MV-4-11 (cell line): ENCODE measurements at places on chromosomes 16 and 17.

GRCh38 chr17:67372751-67373150, 4.3 kb upstream of the PITPNC1 start:
- no peak for DNase-seq

DNA sequence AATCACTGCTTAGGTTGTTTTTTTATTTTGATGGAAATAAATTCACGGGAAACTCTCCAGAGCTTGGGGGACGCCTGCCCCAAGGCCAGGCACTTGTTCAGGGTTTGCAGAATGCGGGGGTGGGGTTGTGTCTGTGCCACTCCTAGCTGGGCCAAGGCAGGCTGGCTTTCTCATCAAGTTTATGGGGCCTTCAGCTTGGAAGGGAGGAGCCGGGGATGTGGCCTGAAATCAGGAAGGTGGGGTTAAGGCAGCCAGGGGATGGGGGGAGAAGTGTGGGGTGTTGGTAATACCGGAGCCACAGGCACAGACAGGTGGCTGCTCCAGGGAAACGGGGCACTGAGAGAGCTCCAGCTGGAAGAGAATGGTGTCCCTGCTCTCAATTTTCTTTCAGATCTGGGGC, 1.7 kb upstream of the CHAD start:
- no peak for DNase-seq

GRCh38 chr16:81633680-81634379, 145.3 kb upstream of the PLCG2 start:
- DNase-seq: no peak

DNA sequence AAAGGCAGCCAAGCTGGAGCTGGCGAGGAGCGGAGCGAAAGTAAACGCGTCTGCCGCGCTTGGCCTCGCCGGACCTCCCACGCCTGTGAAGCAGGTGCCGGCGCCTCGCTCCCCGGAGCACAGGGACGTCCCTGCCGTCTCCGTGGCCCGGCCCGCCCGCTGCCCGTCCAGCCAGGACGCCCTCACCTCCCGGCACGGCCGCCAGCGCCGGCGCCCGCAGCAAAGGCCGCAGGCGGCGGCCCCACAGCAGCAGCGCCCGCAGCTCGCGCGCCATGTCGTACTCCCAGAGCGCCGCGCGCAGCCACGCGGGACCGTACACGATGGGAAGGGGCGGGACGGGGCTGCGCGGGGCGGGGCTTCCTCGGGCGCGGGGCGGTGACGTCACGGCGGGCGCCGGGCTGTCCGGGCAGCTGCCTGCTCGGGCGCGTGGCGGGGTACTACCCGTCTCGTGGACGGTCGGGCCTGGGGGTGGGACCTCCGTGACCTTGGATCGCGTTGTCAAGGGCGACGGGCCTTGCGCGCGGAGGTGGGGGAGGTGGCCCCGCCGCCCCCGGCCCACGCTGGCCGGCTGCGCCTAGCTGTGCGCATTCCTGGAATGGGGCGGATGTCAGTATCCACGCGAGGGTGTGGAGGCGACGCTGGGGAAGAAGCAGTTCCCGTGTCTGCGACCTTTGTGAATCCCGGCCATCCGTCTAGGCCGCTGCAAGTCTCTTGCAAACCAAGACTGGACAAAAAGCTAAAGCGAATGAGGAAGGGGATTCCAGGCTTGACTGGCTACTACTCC, at the start of gene TRAP1:
Gene TRAP1, minus strand, starts transcription at position 290 of the 784 bp plus-strand sequence. Its CDS starts 16 bp downstream, at position 274.
- DNase-seq: peak; percentile 77

DNA sequence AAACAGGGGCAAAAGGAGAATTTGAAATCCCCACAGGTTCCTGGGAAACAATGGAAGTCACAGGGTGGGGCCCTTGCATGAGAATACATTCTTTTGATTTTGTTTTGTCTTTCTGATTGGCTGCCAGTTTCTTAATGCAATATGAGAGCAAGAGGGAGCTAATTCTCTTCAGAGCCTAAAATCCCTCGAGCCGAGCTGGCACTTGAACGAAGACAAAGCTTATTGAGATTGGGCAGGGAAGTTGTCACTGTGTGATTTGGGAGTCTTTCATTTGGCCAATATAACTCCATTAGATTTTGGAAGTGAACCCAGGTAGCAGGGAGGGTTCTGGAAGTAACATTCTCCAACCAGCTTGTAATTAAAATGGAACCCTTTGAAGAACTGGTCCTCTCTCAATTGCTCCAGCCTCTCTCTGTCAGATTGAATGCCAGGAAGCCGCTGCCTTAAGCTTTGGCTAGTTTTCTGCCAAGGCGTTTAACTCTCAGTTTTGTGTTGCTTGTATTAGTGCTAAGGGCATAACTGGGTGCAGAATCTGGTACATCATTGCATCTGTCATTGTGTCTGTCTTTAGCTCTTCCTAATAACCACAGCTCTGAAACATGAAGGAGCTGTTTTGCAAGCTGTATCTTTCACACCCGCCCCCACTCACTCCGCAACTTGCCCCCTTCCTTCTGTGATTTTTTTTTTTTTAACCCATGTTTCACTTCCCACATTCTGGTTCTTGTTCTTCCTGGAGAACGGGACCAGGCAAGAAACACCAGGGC, 272.0 kb downstream of the MAF start:
- DNase-seq: no peak

- peak; percentile 56 for DNase-seq
Observed at GRCh38 chr17:75250009-75250471, 11.4 kb downstream of the GGA3 start.

- DNase-seq: no peak
Observed at GRCh38 chr16:55017321-55017720, 86.7 kb downstream of the IRX5 start.

GRCh38 chr17:4642286-4642685, 808 bp upstream of the ALOX15 start:
- DNase-seq: no peak

GRCh38 chr16:4607841-4608703, 6.6 kb downstream of the UBALD1 start:
- no peak for DNase-seq

DNA sequence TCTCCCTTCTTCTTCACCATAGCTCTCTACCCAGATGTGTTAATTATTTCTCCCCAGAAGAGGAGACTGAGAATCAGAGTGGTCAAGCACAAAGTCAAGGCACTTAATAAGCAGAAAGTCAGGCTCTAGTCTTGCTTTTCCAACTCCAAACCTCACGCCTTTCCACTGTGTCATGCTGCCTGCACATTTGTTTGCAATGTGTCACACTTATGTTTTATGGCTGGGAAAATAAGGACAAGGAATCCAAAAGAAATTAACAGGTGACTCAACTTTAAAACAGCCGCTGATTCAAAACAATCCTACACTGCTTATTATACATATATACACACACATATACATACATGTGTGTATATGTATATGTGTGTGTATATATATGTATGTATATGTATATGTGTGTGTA, 255.7 kb upstream of the DYNLRB2 start:
- DNase-seq: no peak

DNA sequence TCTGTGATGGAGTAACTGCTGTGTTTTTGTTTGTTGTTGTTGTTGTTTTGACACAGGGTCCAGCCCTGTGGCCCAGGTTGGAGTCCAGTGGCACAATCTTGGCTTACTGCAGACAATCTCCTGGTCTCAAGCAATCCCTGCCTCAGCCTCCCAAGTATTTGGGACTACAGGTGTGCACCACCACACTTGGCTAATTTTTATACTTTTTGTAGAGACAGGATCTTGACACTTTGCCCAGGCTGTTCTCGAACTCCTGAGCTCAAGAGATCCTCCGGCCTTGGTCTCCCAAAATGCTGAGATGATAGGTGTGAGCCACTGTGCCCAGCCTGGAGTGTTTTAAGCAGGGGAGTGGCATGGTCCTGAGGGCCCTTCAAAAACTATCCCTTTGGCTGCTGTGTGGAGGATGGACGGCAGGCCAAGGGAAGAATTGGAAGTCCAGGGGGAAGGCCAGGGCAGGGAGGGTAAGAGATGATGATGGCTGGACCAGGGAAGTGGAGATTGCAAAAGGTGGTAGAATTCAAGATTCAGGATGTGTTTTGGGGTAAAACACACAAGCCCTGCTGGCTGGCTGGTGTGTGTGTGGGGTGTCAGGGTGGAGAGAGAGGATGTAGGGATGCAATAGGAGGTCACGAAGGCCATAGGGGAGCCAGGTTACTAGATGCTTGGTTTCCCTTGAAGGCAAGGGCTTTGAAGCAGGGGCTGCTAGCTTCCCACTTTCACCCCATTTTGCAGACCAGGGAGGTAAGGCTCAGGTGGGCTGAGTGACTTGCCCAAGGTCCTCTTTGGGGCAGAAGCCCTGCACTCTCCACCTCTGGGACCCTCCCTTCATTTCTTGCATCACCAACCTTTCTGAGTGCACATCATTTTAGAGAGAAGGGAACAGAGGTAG, 18.8 kb upstream of the PLLP start:
- DNase-seq: no peak

DNA sequence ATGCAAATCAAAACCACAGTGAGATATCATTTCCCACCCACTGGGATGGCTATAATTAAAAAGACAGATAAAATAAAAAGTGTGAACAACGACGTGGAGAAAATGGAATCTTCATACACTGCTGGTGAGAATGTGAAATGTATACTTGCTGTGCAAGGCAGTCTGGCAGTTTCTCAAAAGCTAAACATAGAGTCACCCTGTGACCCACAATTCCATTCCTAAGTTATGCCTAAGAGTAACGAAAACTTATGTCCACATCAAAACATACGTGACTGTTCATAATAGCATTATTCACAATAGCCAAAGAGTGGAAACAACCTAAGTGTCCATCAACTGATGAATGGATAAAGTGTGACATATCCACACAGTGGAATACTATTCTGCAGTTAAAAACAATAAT, 38.1 kb upstream of the VPS4A start:
- DNase-seq: no peak

- DNase-seq: no peak
Observed at GRCh38 chr16:29784157-29784556, 6.1 kb downstream of the ZG16 start.

DNA sequence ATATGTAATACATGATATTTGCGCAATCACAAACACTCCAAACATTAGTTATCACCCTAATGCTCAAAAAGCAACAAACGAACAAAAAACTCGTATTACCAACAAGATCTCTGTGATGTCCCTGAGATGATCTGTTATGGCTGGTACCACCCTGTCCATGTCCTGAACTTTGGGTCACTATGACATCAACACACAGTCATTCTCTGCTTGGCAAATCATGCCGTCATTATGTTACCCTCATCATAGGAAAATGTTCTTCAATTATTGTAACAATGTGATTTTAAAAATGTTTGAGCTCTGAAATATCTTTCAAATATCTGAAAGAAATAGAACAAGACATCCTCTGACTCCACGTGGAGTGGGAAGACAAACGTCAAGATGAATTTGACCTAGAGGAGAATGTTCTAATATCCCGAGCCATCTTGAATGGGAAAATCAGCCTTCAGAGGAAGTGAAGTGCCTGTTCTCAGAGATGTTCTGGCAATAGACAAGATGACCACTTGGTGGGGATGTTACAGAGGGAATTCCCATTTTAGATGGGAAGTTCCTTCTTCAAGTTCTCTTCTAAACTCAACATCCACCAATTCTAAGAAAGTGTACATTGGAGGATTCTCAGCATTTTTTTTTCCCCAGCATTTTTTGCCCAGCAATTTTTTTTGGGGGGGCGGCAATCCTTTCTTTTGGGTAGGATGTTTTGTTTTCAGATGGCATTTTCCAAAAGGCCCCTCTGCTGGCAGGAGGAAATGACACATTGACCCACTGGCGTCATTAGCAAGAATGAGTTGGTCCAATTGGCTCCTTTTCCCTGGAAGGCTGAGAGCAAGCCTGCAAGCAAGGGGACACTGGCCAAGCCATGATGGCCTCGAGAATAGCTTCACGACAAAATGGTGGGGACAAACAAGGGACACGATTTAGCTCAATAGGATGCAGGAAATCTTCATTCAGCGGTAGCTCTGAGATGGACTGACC, 3.7 kb upstream of the HSD17B2 start:
- DNase-seq: peak; percentile 42

DNA sequence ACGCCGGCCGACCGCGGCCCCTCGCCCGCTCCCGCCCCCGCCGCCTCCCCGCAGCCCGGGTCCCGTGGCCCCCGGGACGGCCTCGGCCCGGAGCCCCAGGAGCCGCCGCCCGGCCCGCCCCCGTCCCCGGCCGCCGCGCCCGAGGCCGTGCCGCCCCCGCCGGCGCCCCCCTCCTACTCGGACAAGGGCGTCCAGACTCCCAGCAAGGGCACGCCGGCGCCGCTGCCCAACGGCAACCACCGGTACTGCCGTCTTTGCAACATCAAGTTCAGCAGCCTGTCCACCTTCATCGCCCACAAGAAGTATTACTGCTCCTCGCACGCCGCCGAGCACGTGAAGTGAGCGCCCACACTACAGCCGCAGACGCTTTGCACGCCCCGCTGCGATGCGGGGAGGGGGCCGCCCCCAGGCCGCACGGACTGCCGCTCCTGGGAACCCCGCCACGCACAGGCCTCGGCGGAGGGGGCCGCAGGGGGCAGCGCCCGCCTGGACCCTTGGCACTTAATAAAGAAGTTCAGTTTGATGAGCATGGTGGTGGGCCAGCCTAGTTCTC, 35.5 kb upstream of the ZC3H18 start:
- DNase-seq: peak; percentile 47

DNA sequence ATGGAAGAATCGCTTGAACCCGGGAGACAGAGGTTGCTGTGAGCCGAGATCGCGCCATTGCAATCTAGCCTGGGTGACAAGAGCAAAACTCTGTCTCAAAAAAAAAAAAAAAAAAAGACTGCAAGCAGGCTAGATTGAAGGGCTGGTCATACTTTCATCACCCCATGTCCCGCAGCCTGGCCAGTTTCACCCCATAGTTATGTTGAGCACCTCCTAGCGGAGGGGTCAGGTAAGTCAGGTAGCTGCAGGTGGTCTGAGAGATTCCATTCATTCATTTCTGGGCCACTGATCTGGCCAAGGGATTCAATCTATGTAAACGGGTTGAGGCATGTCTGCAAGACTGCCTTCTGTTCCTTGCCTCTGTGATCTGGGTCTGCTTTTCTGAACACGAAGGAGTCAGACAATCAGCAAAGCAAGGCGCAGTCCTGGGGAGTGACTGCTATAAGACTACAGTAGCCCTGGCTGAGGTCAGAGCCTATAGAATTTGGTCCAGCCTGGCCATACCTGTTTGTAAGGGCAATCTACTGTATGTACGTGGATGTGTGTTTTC, 23.6 kb upstream of the BPTF start:
- no peak for DNase-seq
